ENCODE measurements at places on chromosomes 12 and 14. TPM values are rescaled to one million over a fixed set of nuclear protein-coding genes. Genes with fewer than 3 reads are reported as not detected.

Gene SERPINA6
- total RNA-seq, result not detected

Gene C12orf60
- total RNA-seq, result 1.2 TPM

Gene KERA
- total RNA-seq, result not detected

Gene JAG2
- total RNA-seq, result 2.7 TPM

Gene GLIPR1L1
- total RNA-seq, result not detected

Gene TAS2R19
- total RNA-seq, result 3.9 TPM

Gene KRT2
- not detected for total RNA-seq

Gene OR6C68
- not detected for total RNA-seq

Gene RBP5
- total RNA-seq, result not detected

Gene GUCY2C
- total RNA-seq, result not detected

Gene CLEC2B
- 20.8 TPM for total RNA-seq

Gene OAS1
- total RNA-seq, result 1.9 TPM

Gene CCDC177
- total RNA-seq, result 0.09 TPM

Gene RPGRIP1
- total RNA-seq, result not detected

Gene PZP
- not detected for total RNA-seq

Gene TROAP
- total RNA-seq, result 4.7 TPM

Gene CMA1
- not detected for total RNA-seq

Gene SLC2A14
- not detected for total RNA-seq

Gene GPR84
- not detected for total RNA-seq

Gene LRFN5
- total RNA-seq, result 13.2 TPM

Gene IFT81
- total RNA-seq, result 24.4 TPM

Gene KRT77
- total RNA-seq, result not detected

Gene PLEKHG7
- total RNA-seq, result not detected

Gene DIO2
- 11.5 TPM for total RNA-seq

Gene CRADD
- 10.5 TPM for total RNA-seq

Gene KDM5A
- total RNA-seq, result 44.8 TPM

Gene STXBP6
- 7.6 TPM for total RNA-seq

Gene C1QL4
- total RNA-seq, result 0.09 TPM

Gene IL22
- not detected for total RNA-seq

Gene TMEM253
- total RNA-seq, result not detected

Gene CD9
- 455 TPM for total RNA-seq

Gene TMEM52B
- not detected for total RNA-seq

Measured in bronchial smooth muscle cell (primary cell).